Transverse colon (tissue), 4 donors: ENCODE measurements at places on chromosomes 12 and 14. TPM values are rescaled to one million over a fixed set of nuclear protein-coding genes. Genes with fewer than 3 reads are reported as not detected.

DNA sequence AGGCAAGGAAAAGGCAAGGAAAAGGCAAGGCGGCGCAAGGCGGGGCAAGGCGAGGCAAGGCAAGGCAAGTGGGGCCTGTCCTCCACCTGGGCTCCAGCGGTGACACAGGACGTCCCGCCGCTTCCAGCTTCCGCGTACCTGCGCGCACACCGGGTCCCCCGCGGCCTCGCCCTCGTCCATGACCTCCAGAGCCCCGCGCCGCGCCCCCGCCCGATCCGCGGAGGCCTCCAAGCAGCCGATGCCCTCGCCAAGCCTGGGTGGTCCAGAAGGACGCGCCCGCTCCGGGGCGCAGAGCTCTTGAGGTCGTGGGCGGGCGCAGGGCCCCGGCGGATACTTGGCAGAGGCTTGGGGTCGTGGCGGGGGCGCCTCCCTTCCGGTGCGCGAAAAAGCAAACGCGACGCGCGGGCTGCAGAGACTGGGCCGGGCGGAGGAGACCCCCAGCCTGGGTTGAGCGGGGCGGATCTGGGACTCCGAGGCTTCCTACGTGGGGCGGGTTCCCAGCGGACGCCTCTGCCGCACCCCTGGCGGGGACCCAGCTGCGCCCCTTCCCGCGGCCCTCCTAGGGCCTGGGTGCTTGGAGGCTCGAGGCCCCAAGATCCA, 60.8 kb upstream of the EIF5 start:
- H3K27me3 ChIP-seq = peaks cover 60% of the 10 kb centered on the region
- peak overlapping the region; percentile 40 for H3K4me3 ChIP-seq
- DNase-seq = peak; percentile 55

- H3K27ac ChIP-seq = peak overlapping the region; percentile 38
- no peaks in the 10 kb centered on the region for H3K27me3 ChIP-seq
- H3K4me1 ChIP-seq = no peaks in the 10 kb centered on the region
- no peak overlapping the region for H3K4me3 ChIP-seq
Measured at GRCh38 chr14:68369281-68370056, 423.4 kb downstream of the ZFP36L1 start.

DNA sequence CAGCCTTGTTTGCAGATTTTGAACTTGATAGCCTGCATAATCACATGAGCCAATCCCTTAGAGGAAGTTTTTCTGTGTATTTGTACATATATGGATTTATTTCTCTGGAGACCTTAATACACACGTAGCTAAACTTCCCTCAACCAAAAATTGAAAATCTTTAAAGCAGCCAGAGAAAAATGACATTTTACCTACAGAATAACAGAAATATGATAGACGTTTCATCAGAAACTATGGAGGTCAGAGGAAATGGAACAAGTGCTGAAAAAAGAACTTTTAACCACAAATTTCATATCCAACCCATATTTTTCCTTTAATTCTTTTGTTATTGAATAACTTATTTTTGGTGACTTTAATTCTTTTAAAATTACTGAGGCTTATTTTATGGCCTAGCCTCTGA, 177.7 kb downstream of the CCDC91 start:
- no peaks in the 10 kb centered on the region for H3K27me3 ChIP-seq
- H3K4me1 ChIP-seq = no peaks in the 10 kb centered on the region
- no peaks in the 10 kb centered on the region for H3K36me3 ChIP-seq
- H3K4me3 ChIP-seq = no peak overlapping the region

DNA sequence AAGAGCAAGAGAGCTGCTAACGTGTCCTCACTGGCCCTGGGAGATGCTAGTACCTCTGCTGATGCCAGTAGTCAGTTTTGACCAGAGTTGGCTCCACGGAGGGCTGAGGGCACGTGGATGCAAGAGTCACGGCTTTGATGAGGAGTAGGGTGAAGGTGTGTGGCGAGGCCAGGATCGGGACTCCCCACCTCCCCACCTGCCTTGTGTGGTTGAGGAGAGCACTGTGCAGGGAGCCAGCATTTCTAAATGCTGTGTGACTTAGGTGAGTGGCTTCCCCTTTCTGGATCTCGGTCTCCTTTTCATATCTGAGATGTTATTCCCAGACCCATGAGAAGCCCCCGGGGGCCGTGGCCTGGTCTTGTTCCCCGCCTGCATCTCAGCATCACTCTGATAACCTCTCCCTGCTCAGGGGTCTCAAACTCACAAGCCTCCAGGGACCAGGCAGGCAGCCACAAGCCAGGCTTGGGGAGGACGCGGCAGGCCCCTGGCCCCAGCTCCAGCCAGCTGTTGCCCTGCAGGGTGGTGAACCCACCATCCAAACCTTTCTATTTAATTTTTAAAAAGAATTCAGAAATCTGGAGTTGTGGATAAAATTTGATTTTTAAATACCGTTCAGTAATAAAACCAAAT, 32.1 kb downstream of the MVK start:
- no peaks in the 10 kb centered on the region for H3K36me3 ChIP-seq
- H3K27ac ChIP-seq = no peak overlapping the region

GRCh38 chr12:73863546-73863945, 674.1 kb upstream of the ATXN7L3B start:
- no peaks in the 10 kb centered on the region for H3K36me3 ChIP-seq
- H3K27ac ChIP-seq = no peak overlapping the region
- H3K4me1 ChIP-seq = no peaks in the 10 kb centered on the region

GRCh38 chr12:122085591-122085990, 7.0 kb downstream of the MLXIP start:
- no peak for DNase-seq
- H3K4me3 ChIP-seq = no peak overlapping the region
- H3K36me3 ChIP-seq = no peaks in the 10 kb centered on the region
- H3K27me3 ChIP-seq = no peaks in the 10 kb centered on the region
- peaks cover 63% of the 10 kb centered on the region for H3K4me1 ChIP-seq

Gene C12orf56
- total RNA-seq = 0.32 TPM

Gene TMEM119
- total RNA-seq = 4.1 TPM

Gene INHBC
- not detected for total RNA-seq
